HCT116 (cell line): ENCODE measurements at places on chromosomes 1 and 21.

- no peak for DNase-seq
- H3K4me3 ChIP-seq: no peak overlapping the region
- no peaks in the 10 kb centered on the region for H3K4me1 ChIP-seq
Observed at GRCh38 chr1:70403759-70404158, 7.3 kb upstream of the CTH start.

DNA sequence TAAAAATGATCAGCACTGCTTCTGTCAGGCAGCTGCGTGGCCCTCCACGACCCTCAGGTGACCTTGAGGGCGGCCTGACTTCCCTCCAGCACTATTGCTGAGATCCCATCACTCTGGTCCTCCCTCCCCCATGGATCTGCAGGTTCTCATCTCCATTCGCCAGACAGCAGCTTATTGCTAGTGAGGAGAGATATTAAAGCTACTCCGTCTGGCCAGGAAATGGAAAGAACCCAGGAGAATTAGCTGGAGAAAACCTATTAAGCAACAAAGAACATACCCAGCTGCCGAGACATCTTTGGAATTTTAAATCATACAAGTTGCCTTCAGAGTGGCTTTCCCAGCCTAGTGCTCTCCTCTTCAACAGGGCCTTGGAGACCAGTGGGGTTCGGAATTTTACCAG, 25.7 kb upstream of the KCNN3 start:
- H3K36me3 ChIP-seq: no peaks in the 10 kb centered on the region
- no peak for DNase-seq
- H3K27ac ChIP-seq: no peak overlapping the region
- no peaks in the 10 kb centered on the region for H3K4me1 ChIP-seq

DNA sequence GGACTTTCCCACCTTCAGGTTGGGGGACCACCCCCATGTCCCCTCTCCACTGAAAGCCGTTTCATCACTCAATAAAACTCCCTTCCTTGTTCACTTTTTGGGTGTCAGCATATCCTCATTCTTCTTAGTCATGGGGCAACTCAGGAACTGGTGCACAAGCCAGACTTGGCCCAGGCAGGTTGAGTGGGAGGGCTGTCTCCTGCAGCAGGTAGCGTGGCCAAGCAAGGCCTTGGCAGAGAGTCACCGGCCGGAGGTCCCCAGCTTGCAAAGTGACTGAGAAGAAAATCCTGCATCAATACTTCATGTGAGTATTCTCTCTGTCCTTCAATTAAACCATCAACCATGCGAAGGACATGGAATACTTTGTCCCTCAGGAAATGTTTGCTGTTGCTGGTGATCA, 148.9 kb downstream of the RHOU start:
- no peaks in the 10 kb centered on the region for H3K27me3 ChIP-seq
- no peaks in the 10 kb centered on the region for H3K36me3 ChIP-seq
- no peak for DNase-seq

DNA sequence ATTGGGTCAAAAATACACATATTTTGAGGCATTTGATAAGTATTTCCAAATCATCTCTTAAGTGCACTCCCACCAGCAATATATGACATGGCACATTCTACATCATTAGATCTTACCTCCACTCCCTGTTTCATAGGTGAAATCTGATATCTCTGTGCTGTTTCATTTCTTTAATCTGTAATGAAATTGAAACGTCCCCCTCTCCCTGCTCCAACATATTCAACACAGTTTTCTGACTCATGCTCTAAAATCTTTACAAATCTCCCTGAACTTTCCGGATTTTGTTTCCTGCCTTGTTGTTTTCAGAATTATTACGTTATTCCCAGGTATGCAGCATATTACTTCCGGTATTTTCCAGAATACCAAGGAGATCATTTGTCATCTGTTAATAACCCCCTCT, 66.1 kb upstream of the AKT3 start:
- H3K27me3 ChIP-seq: peaks cover 43% of the 10 kb centered on the region
- DNase-seq: no peak
- H3K36me3 ChIP-seq: no peaks in the 10 kb centered on the region
- H3K27ac ChIP-seq: no peak overlapping the region

DNA sequence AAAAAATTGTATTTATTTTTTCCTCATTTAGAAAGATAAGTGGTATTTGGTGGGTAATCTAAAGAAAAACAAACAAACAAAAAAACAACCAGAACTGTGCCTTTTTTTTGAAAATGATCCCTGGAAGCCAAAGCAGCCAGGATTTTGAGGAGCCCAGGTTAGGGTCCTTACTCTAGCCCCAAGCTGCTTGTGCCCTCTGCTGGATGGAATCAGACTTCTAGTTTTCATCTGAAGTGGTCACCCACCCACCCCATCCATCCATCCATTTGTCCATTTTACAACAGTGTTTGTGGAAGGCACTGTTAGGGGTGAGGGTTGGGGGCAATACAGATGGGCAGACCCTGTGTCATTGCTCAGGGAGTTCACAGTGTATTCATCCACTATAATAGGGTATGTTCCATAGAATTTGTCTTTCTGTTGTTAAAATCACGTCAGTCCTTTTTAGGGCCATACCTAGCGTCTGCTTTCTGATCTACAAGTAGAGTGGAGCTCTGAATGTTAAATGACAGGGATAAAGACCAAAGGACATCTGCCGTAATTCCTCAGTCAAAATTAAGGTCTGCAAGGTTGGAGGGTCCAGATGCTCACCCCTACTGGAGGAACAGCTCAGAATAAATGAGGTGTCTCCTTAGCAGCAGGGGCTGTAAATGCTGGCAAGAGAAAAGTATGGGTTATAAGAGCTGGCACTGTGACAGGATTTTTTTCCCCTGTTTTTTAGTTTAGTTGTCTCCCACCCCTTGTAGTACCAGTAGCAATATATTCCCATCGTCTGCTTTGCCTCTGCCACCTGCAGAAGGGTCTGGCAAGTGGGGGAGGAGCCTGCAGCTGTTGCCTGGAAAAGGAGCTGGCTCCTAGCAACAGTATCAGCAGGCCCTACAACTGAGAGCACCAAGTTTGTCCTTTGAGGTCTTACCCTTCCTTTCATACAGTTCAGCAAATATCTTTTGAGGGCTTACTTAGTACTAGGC, 3.2 kb downstream of the LRRC42 start:
- H3K4me3 ChIP-seq: no peak overlapping the region
- no peak overlapping the region for H3K27ac ChIP-seq
- DNase-seq: no peak
- H3K36me3 ChIP-seq: peaks cover 30% of the 10 kb centered on the region; the same call in 1 of the 2 replicates
